Fibroblast of skin of left biceps (primary cell): ENCODE measurements at places on chromosomes 5 and 9.
A peak's percentile ranks its signal among the peaks of the same experiment; 100 is the strongest.

DNA sequence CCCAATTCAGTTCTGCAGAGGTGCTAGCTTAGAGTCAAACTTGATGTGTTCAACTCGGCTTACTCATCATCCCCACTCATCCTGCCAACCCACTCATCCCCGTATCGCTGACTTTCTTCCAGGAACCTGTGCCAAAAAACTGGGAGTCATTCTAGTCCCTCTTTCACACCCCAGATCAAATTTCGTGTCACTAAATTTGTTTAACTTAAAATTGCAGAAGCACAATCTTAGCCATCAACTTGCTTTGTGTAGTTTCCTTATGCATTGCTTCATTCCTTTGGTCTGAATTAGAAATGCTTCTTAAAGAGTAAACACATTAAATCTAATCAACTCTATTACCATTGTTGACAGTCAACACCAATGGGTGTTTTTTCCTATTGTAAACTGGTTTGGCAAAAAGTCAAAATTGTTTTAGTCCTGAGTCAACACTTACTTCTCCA is 162.4 kb downstream of the TTC39B start:
- no peak for DNase-seq

DNA sequence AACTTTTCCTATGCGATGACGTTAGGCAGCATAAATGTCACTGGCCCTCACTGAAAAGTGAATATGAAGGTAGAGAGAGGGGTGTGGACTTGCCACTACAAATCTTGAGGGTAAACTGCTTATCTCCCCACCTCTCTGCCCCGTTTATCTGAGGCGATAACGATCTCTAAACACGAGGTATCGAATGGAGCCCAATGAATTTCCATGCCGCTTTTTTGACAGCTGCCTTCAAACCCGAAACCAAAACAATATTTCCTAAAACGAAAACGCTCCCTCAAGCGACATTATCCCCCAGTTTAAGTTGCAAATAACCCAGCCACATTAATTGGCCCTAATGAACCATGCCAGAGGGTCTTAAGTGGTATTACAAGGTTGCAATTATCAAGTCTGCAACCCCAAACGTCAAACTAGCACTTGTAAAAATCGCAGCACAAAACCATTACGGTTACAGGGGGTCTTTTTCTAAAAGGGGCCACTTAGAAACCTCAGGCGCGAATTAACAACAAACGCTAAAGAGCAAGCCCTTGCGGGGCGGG is 1.4 kb downstream of the NR3C1 start:
- DNase-seq = no peak

DNA sequence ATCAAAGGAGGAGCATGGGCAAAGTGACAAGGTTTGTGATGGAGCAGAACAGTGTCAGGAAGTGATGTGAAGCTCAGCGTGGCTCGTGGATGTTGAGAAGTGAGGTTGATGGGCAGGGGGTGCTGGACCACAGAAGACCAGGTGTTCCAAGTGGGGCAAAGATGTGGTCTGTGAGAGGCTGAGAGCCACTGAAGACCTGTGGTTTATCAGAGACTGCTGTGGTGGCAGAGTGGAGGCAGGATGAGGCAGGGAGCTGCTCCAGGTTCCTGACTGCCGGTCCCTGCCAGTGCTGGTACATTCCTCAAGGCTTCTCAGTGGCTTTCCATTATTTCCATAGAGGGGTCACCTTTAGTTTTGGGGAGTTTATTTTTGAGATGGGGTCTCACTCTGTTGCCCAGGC is 19.1 kb downstream of the PALM2AKAP2 start:
- DNase-seq = no peak

DNA sequence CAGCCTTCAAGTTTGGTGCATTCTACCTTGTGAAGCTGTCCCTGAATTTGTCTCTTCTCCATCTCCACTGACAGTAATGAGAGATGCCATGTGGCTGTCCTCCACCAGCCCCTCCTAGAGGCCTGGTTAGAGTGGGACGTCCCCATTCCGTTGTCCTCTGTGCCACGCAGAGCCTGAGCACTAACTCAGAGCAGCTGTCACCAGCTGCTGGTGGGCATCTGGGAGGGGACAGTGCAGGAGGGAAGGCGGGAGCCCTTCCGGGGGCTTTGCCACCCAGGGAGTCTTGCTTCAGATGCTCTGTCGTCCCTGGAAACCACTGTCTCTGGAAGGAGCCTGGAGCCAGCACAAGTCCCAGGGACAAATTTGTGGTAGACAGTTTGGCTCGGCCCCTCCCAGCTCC is 78.6 kb downstream of the PDZD2 start:
- no peak for DNase-seq

DNA sequence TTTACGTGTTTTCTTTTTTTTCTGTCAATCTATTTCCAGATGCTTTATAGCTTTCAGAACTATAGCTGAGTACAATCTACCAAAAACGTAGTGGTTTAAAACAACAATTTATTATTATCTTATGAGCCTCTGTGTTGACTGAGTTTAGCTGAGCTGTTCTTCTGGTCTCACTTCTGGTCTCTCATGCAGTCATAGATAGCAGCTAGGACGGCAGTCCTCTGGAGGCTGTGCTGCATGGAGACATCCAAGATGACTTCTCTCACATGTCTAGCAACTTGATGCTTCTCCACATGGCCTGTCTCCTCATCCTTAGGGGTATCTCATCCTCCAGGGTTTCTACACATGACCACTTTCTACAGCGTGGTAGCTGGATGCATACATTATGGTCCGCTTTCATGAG is 22.0 kb upstream of the RAD23B start:
- DNase-seq = no peak

GRCh38 chr9:8895861-8896224 is 1096.3 kb upstream of the DMAC1 start:
- DNase-seq = peak; percentile 19
